Ecto neural progenitor cell (in vitro differentiated cells): ENCODE measurements at places on chromosomes 7 and 10.
A peak's percentile ranks its signal among the peaks of the same experiment; 100 is the strongest.

DNA sequence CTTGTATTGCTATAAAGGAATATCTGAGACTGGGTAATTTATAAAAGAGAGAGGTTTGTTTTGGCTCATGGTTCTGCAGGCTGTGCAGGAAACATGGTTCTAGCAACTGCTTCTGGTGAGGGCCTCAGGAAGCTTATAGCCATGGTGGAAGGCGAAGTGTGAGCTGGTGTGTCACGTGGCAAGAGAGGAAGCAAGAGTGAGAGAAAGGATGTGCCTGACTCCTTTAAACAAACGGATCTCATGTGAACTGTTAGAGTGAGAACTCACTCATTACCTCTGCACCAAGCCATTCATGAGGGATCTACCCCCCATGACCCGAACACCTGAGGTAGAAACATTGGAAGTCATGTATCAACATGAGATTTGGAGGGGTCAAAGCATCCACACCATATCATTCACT lies 7.7 kb upstream of the ITPRIP start:
- no peak for DNase-seq

DNA sequence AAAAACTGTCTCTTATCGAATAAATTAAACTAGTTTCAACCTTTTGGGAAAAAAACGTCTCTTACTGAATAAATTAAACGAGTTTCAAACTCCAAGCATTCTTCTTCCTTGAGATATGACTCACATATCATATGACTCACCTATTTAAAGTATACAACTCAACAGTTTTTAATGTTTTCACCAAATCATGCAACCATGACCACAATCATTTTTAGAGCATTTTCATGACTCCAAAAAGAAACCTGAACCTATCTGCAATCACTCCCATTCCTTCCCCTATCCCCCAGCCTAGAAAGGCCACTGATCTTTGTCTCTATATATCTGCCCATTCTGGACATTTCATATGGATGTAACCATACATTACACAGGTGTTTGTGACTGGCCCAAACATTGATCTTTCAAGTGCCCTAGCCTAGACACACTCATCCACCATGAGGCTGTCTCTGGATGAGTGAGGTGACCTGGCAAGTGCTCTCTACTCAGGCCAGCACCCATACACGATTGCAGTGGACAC lies 115.3 kb downstream of the PIP4K2A start:
- no peak for DNase-seq

DNA sequence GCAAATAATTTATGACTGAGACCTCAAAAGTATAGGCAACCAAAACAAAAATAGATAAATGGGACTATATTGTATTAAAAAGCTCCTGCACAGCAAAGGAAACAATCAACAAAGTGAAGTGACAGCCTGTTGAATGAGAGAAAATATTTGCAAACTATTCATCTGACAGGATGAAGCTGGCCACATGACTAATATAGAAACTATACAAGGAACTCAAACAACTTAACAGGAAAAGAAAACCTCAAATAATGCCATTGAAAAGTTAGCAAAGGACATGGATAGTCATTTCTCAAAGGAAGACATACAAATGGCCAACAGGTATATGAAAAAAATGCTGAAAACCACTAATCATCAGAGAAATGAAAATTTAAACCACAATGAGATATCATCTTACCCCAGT lies 245.1 kb downstream of the STK31 start:
- no peak for DNase-seq

GRCh38 chr10:61559615-61560014 lies 103.1 kb upstream of the CABCOCO1 start:
- no peak for DNase-seq

DNA sequence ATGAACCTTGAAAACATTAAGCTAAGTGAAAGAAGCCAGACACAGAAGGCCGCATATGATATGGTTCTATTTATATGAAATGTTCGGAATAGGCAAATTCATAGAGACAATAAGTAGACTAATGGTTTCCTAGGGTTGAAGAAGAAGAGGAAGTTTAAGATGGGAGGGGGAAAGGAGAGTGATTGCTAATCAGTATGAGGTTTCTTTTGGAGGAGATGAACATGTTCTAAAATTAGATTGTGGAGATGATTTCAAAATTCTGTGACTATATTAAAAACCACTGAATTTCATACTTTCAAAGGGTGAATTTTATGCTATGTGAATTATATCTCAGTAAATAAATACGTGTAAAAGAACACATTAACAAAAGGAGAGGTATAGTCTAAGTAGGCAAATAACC lies 176.4 kb upstream of the HPS1 start:
- no peak for DNase-seq

GRCh38 chr7:45987521-45988290 lies 66.6 kb upstream of the IGFBP3 start:
- DNase-seq, result peak; percentile 32

DNA sequence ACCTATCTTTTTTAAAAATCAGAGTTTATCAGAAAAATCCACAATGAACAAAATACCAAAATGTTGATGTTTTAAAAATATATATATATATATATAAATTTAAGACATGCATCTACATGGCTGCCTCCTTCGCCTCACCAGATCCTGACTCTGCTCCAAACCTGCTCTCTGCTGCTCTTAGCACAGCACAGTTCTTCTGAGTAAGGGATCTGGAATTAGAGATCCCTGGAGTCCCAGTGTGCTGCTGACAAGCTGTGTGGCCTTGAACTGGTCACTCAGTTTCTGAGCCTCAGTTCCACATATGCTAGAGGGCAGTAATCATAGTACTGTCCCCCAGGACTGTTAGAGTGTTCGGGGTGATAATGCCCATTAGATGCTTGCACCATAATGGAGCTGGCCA lies 53.1 kb upstream of the AQP1 start:
- no peak for DNase-seq

DNA sequence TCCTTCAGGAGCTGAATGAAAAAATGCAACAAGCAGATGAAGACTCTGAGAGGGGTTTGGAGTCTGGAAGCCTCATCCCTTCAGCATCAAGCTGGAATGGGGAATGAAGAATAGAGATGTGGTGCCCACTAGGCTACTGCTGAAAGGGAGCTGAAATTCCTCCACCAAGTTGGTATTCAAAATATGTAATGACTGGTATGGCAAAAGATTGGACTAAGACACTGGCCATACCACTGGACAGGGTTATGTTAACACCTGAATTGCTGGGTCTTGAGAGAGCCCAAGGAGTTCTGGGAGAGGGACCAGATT lies 5.4 kb downstream of the IFIT2 start:
- no peak for DNase-seq

DNA sequence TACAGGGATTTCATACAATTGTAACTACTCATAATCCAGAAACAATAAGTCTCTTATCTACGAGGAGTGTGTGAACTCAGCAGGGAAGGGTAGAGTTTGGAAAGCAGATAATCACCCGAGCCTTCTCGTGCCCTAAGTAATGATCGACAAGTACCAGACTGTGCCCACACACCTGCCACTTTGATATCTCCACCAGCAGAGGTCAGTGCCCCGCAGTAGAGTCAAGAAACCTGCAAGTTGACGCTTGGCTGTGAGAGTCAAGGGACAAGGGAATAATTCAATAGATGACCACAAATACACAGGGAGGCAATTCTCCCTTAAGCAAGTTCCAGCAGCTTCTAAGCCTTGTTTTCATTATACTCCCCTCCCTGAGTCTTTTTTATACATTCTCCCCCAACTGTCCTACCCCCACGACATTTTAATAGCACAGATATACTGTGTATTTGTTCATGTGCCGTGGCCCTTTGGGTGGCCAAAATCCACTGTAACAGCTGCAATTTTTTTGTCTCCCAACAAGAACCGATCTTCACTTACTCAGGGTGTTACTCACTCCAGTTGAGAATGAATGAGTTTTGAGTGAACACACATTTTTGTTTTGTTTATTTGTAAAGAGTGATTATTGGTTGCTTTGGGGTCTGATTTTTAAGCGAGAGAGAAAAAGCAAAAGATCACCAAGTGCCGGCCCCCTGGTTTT lies 106.9 kb upstream of the RHEB start:
- DNase-seq, result no peak
